ENCODE measurements at places on chromosomes 1 and 21. TPM values are rescaled to one million over a fixed set of nuclear protein-coding genes. Genes with fewer than 3 reads are reported as not detected.

The FCER1G gene
- total RNA-seq: 3.8 TPM

The CFHR3 gene
- total RNA-seq: not detected

The TMEM61 gene
- 1.2 TPM for total RNA-seq

The FMO4 gene
- total RNA-seq: 2.4 TPM

The TRIM17 gene
- total RNA-seq: 4.0 TPM

The KCNE2 gene
- total RNA-seq: 0.45 TPM

The ESPN gene
- 0.18 TPM for total RNA-seq

The PRKAA2 gene
- total RNA-seq: 23.8 TPM

The RASSF5 gene
- total RNA-seq: 2.7 TPM

Data from cerebellum (tissue), 4 donors.